ENCODE measurements at places on chromosomes 11 and 22.

- no peak for DNase-seq
Measured at GRCh38 chr11:69646493-69647389, 5.8 kb downstream of the CCND1 start.

GRCh38 chr11:84673753-84674152, 953.4 kb downstream of the DLG2 start:
- peak; percentile 15 for DNase-seq

- no peak for DNase-seq
Measured at GRCh38 chr11:113240389-113240788, 74.0 kb upstream of the TTC12 start.

- DNase-seq: no peak
Measured at GRCh38 chr11:84833488-84834088, 793.6 kb downstream of the DLG2 start.

DNA sequence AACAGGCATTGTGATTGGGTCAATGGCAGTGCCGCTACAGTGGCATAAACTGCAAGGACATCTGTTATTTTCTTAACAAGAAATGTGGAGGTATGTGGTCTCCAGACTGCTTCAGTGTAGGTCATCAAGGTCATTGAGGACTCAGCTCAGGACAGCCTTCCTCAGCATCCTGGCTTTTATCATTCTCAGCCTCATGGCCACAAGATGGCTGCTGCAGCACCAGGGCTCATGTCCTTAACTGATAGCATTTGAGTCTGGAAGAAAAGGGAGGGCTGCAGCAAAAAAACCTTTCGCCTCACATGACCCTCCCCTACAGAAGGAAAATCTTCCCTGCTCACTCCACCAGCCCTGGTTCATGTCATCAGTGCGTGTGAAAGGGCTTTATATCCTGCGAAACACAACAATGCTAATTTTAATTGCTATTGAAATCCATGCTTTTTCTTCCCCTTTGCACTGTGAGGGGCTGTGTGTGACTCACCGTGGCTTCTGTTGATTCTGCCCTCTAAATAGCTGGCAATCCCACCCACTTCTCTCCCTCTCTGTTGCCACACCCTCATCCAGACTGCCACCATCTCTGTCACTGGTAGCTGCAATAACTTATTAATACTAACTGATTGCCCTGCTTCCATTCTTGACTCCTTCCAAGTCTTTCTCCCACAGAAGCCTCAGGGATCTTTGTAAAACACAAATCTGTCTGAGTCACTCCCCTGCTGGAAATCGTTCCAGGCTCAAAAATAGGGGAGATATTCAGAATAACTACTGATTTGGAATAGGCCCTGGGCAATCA, 43.8 kb downstream of the CHRDL2 start:
- DNase-seq: no peak

DNA sequence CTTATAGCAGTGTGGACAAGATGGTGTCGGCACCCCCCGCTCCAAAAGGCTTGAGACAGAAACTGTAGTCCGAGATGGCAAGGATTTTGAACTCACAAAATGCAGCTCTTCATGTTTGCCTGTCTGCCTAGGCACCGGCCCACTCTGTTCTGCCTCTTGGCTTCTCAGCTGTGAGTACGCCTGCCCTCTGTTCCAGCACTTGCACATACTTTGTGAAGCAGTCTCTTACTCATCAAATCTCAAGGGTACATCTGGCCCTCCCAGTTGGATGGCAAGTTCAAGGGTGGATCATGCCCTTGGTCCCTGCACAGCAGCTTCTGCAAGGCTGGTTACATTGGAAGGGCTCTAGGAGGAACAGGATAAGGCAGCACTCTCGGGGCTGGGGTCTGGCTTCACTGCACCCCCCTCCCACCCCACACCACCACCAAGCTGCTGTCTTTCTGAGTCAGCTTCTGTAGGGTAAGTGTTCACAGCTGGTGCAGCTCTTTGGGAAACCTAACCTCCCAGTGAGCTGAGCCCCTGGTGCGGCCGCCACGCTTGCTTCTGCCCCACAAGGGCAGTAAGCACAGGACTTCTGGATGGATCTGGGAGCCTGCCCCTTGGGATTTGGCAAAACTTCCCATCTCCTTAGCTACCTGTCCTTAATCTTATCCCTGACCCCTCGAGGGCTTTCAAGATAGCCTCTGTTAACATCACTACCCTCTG, 37.2 kb downstream of the FAM83F start:
- DNase-seq: no peak

DNA sequence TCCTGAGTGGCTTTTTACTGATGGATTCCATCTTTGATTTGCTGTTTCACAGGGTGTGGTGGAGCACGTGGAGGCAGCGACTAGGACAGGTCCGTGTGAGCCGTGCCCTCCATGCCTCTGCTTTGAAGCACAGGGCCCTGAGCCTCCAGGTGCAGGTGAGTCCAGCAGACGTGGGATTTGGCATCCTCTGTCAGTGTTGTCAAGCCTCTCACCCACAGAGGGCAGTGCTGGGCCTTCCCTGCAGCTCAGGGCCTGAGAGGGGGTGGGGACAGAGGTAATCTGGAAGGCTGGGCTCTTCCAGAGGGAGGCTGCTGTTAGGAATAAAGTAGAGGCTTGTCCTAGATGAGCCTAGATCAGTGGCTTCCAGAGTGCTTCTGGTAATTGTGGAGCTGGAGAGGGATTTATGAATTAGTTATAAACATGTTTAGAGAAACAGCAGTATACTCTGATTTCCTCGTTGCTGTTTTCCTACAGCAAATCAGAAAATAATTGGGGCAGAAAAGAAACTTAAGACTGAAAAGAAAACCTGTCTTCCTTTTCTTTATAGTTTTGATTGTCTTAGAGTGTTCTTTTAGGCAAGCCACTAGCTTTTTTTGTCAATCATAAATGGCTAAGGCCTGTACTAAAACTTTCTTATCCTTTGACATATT, 65.0 kb downstream of the SFI1 start:
- DNase-seq: peak; percentile 90

GRCh38 chr11:125679397-125679796, 1.2 kb downstream of the ACRV1 start:
- DNase-seq: no peak

- DNase-seq: no peak
Measured at GRCh38 chr11:93737904-93738612, 3.2 kb downstream of the TAF1D start.

DNA sequence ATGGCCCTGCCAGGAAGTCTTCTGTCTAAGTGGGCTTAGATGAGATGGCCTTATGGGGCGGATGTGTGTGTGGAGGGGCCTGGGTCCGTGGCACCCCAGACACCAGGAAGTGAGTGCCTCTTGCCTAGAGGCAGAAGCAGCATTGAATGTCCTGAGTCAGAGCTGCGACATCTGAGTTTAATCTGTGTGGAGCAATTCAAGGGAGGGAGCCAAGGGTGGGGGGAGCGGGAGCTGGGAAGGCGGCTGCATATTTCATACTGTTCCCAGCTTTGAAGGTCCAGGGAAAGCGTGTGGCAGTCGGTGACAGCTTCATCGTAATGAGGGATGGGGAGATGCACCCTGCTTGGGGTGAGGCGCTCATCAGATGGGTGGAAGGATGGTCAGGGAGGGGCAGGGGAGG, 73.5 kb upstream of the THY1 start:
- no peak for DNase-seq

- peak; percentile 82 for DNase-seq
Measured at GRCh38 chr11:63917692-63918506, 935 bp upstream of the RCOR2 start.

DNA sequence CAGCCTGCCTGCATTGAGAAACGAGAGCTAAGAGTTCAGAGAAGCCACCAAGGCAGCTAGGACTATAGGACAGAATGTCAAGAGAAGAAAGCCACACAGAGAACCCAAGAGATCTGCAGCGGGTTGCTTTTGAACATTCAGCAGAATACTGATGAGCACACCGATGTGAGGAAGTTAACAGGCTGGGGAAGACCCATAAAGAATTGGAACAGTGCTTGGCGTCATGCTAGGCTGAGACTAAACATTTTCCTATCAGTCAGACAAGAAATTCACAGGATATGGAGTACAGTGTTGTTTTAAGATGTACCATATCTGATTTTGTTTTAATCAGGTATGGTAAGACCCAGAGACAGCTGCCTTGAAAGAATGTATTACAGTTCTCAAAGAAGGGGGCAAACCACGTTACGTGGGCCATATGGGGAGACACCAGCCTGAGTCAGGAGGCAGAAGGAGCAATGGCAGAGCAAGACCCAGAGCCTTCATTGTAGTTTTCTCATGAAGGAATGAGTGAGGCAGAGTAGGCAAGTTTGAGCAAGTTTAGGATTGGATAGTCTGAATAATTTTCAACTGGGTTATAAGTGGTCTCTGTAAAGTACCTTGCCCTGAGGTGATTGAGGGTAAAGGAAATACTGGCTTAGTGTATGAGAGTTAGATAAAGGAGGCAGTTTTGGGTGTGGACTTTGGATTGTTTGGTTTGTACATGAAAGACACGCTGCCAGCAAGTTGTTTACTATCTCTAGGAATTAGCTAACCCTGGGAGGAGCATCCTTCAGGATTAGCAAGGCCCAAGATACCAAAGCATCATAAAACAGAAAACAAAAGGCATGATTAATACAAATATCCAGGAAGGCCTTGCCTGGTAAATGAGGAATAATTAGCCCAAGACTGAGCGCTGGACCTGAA, 14.3 kb downstream of the LRRC75B start:
- DNase-seq: no peak

GRCh38 chr11:18233912-18234311, 2.7 kb downstream of the SAA4 start:
- DNase-seq: no peak

- peak; percentile 14 for DNase-seq
Measured at GRCh38 chr11:103325686-103326069, 216.5 kb downstream of the DYNC2H1 start.

DNA sequence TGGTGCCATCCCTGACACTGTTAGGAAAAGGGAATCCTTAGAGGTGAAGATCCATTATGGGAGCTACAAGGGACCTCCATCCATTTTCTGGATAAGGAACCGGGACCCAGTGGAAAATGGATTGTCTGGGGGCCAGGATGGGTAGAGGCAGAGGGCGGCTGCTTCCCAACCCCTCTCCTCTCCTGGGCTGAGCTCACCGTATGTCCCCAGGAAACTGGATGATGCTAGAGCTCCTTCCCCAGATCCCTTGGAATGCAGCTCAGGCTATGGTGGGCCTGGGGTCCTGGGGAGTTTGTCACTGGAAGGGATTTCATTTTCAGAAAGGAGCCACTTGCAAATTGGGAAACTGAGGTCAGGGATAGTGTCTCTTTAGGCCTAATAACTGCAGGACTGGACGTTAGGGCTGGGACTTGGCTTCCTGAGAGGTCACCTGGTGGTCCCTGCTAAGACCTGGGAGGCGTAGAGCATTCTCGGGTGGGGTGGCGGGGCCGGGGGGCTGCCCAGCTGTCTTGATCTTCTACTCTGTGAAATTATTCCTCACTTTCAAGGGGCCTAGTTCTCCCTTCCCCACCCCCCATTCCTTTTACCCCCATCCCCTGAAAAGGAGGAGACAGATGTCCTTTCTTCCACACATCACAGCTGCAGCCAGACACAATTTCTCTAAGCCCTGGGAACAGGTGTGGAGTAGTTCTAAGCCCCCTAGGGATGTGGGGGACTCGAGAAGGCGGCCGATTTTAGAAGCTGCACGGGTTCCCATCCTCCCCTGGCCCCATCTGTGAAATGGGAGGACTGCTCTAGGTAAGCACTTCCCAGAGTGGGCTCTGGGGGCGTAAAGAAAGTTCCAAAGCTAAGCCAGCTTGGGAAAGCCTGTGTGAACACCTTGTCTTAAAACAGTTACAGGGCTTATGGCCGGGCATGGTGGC, 99.8 kb downstream of the PKNOX2 start:
- peak; percentile 51 for DNase-seq

DNA sequence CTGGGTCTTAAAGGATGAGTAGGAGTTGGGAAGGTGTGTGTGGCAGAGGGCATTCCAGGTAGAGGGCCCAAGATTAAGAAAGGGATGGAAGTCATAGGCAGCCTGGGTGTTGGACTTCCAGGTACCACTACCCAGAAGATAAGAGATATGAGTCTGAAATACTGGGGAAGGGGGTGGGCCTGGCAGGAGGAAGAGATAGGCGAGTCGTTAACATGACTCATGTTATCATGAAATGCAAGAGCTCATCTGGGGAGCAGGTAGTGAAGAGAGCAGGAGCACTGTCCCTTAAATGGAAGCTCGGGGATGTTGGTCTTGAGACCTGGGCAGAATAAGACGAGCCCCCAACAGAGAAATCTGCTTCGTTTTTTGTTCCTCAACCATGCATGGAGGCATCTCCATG, 10.2 kb downstream of the ZC3H7B start:
- DNase-seq: no peak

- no peak for DNase-seq
Measured at GRCh38 chr11:48073031-48073861, 92.9 kb downstream of the PTPRJ start.

DNA sequence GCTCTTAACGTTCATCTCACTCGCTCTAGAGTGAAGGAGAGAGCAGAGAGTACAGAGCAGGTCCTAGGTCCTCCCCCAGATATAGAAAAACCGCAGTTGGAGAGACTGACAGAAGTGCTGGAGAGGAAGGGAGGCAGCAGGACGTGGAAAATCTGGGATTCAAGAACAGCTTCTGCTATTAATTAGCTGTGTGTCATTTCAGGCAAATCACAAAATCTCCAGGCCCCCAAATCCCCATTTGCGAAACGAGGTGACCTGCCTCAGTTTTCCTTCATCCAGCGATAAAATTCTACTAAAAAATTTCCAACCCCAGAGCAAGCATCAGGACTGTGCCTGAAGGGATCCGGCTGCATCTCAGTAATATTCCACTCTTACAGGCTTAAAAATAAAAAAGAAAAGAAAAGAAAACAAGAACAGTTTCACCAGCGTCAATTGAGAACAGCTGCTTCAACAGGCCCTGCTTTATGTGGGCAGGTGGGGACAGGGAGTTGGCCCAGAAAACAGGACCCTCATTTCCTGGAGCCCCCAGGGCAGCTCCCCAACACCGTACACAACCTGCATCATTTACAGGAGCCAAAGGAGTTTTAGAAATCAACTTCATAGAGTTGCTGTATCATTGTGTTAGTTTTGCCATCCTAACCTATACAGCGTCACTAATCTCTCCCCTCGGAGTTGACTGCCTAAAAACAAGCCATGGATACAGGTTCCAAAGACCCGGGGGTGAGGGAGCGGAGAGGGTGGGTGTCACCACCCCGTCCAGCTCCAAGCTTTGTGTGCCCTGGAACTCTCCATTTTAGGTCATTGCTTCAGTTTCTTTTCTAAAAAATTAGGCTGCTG, 2.3 kb upstream of the MALAT1 start:
- no peak for DNase-seq

- no peak for DNase-seq
Measured at GRCh38 chr22:35955546-35955945, 73.1 kb downstream of the RBFOX2 start.

- DNase-seq: no peak
Measured at GRCh38 chr11:127627629-127628457, 627.3 kb upstream of the KIRREL3 start.

- DNase-seq: no peak
Measured at GRCh38 chr11:12693479-12694182, 19.4 kb downstream of the TEAD1 start.

DNA sequence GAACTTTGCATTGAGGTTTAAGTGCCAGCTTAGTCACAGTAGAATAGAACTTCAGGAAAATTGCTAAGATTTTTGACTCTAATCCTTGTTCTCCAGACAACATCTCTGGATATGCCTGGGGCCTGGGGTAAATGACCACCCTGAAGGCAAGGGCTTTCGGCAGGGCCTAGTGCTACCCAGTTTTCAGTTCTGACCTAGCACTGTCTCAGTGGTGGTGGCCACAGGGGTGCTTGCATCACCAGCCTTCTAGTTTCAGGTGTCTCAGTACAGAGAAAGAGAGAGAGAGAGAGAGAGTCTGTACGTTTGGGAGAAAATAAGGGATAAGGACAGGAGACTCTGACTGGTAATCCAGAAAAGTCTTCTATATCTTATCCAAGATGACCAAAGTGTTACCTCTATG, 890.5 kb downstream of the JRKL start:
- DNase-seq: no peak

GRCh38 chr11:36417154-36417553, 92.9 kb downstream of the TRAF6 start:
- DNase-seq: no peak
